ENCODE measurements at places on chromosomes 13 and 19.

GRCh38 chr19:31118986-31119385 lies 230.2 kb downstream of the TSHZ3 start:
- DNase-seq, result no peak

DNA sequence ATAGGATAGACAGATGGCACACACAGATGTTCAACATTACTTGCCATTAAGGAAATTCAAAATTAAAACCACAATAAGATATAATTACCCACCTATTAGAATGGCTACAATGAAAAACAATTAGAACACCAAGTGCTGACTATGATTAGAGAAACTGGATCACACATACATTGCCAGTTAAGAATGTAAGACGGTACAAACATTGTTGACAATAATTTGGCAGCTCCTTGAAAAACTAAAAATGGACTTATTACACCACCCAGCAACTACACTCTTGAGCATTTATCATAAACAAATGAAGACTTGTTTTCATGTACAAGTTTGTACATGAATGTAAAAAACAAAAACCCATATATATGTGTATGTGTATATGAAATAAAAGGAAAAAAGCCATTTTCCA lies 13.7 kb downstream of the ZNF461 start:
- no peak for DNase-seq

GRCh38 chr13:98842070-98842469 lies 89.6 kb upstream of the SLC15A1 start:
- no peak for DNase-seq

- no peak for DNase-seq
These were observed 165.5 kb downstream of the TBC1D4 start for GRCh38 chr13:75316427-75316826.

- DNase-seq, result no peak
These were observed 20.9 kb downstream of the POU2F2 start for GRCh38 chr19:42111384-42111783.

- no peak for DNase-seq
These were observed 5.4 kb downstream of the GATAD2A start for GRCh38 chr19:19410553-19411550.

GRCh38 chr19:3462991-3463713 lies 17.2 kb downstream of the SMIM24 start:
- DNase-seq, result no peak

GRCh38 chr13:101631395-101631794 lies 178.9 kb downstream of the ITGBL1 start:
- no peak for DNase-seq

- peak; percentile 58 for DNase-seq
These were observed 173.0 kb downstream of the OLFM4 start for GRCh38 chr13:53201454-53202225.

DNA sequence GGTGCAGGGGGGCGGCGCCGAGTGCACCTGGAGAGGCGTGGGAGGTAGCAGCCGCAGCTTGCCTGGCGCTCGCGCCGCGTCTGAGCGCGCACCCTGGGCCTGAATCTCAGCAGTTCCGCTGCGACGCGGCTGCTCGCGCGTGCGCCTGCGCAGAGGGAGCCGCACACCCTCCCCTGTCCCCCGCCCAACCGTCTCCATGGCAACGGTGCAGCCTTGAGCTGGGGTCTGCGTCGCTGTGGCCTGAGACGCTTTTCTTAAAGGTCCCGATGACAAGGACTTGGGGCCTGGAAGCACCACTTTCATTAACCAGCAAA lies at the start of gene PNMA8B:
TSS of gene PNMA8B (minus strand) at position 82 of the 314 bp plus-strand sequence. CDS start 402 bp downstream, outside the sequence.
- DNase-seq, result peak; percentile 95

- no peak for DNase-seq
These were observed 825.2 kb downstream of the SLITRK1 start for GRCh38 chr13:83057119-83057518.

DNA sequence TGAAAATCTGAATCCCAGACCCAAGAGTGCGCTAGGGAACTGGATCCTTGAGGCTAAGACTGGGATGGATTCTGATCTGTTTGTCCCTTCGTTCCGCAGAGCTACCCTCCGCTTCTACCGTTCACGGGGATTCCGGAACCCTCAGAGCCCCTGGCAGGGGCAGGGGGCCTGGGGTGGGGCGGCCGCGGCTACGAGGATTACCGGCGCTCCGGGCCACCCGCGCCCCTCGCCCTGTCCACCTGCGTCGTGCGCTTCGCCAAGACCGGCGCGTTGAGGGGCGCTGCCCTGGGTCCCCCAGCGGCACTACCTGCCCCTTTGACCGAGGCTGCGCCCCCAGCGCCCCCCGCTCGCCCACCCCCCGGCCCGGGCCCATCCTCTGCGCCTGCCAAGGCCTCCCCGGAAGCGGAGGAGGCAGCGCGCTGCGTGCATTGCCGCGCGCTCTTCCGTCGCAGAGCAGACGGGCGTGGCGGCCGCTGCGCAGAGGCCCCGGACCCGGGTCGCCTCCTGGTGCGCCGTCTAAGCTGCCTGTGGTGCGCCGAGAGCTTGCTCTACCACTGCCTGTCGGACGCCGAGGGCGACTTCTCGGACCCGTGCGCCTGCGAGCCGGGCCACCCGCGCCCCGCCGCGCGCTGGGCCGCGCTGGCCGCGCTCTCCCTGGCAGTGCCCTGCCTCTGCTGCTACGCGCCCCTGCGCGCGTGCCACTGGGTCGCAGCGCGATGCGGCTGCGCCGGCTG lies 7.1 kb downstream of the SPRED3 start:
- no peak for DNase-seq

DNA sequence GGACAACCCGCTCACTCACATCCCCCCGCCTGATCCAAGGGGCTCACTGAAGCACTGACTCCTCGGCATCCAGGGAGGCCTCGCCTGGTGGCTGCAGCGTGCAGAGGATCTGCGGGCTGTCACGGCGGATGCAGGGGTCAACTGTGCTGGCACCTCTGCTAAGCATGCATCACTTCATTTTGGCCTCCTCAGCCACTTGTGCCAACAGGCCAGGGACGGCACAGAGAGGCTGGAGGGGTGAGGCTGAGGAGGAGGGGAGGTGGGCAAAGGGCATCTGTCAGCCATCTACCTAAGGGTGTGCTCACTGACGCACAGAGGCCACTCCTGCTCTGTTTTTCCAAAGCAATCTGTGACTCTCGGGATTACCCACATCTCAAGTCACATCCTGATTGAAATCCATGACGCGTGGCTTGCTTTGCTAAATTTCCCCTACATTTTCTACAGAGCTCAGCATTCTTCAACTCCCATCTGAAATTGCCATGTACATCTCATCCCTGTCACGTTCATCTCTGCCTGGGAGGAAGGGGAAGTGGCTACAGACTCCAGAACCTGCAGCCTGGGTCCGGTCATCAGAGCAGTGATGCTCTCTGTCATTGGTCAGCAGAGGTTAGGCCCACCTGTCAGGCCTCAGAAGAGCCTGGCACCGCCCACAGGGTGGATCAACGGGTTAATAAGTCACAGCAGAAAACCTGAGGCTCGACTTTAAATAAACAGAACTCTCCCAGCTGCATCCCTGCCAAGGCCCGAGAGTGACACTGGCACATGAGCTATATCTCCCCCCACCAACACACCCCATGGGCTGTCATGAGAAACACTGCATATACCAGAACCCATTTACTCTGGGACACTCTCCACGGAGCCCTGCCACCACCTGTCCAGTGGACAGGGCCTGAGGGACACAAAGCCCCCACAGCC lies 17.6 kb downstream of the ELL start:
- no peak for DNase-seq

GRCh38 chr13:83819611-83820010 lies 62.7 kb downstream of the SLITRK1 start:
- DNase-seq, result no peak

DNA sequence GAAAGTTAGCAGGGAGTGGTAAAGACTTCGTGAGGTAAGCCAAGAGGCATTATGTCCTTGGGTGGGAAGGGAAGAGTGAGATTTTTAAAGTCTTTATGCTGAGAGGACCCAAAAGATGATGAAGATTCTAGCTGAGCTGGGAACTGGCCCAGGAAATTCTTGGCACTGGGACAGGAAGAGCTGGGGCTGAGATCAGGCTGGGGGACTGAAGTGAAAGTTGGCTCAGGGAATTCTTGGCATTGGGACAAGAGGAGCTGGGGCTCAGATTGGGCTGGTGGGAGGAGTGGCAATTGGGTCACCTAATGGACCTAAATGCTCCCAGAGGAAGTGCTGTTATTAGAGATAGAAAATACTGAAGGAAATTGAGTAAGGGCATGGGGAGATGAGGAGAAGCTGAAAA lies 8.8 kb downstream of the SCEL start:
- DNase-seq, result peak; percentile 71

GRCh38 chr13:82477436-82477835 lies 1404.8 kb downstream of the SLITRK1 start:
- DNase-seq, result no peak

DNA sequence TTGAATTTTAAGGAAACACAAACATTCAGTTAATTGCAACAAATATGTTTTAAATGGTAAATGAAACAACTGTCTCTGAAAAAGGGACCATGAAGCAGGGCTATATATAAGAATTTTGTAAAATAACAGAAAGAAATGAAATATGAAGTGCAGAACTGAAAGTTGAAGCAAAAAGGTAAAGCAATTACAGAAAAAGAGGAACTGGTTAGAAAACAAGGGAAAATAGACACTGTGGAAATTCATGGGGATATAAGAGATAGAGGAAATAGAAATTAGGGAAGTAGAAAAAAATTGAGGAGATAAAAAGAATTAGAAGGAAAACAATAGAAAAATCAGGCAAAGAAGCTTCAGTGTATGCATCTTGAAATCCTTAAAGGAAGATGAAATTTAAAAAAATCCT lies 40.0 kb upstream of the TDRD3 start:
- DNase-seq, result no peak

GRCh38 chr19:8221161-8221560 lies 12.0 kb downstream of the CERS4 start:
- no peak for DNase-seq

DNA sequence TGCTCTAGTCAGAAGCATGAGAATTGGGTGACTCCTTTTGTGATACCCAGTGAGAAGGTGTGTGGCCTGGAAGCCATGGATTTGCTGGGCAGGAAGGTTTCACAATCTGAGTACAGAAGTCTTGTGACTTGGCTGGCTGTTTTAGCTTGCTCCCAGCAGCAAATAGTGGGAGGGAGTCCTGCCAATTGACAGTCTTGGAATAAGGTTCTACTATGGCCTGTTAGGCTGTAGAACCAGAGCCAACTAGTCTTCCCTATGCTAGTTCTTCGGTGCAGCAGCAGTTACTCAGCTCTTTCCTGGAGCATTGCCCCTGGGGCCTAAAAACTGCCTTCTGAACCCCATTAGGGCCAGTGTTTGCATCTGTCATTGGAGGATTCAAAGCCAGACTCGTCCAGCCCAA lies 1935.4 kb upstream of the PCDH20 start:
- no peak for DNase-seq

DNA sequence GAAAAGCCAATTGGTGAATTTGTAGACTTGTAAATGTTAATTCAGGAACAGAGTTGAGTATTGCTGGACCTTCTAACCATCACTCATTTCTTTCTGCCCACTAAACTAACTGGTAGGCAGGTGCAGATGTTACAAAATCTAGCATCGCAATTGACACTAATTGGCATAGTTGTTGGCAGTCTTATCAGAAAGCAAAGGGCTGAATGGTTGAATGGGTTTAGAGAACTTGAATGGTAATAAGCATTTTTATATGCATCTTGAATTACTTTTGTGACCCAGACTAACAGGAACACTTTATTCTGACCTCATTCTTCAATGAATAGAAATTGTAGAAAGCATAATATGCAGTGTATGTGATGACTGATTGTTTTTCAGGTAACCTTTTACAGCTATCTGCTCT lies 189.1 kb downstream of the GGACT start:
- DNase-seq, result no peak

DNA sequence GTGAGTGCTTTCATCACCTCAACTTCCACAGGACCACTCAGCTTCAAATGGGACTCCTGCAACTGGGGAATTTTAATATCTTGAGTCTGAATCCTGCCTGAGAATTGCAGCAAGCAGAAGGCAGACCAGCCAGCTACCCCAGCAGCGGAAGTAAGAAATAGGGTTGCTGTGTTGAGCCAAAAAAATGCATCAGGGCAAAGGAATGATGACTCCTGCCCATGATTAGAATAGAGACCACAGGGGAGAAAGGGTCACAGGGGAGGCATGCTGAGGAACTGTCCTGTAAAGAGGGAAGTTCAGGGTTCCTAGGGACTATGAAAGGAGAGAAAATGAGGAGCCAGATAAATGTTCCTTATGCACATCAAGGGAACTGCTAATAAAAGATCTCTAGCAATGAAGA lies 370.2 kb downstream of the KCTD12 start:
- no peak for DNase-seq

DNA sequence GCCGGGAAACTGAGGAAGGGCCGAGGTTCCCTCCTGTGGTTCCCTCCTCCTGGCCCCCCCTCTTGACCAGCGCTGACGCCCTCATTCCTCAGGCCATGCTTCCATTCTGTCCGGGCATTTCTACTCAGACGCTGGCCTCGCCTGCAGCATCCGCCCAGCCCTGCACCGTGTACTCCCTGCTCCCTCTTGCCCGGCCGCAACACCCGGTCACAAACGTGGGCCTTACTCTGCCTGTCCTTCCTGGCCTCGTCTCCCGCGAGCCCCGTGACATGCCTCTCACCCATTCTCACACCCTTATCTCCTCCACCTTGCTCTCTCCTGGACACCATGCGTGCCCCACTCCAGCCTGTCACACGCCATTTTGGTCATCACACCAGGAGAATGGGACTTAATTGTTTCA lies 11.3 kb downstream of the HDGFL2 start:
- no peak for DNase-seq

DNA sequence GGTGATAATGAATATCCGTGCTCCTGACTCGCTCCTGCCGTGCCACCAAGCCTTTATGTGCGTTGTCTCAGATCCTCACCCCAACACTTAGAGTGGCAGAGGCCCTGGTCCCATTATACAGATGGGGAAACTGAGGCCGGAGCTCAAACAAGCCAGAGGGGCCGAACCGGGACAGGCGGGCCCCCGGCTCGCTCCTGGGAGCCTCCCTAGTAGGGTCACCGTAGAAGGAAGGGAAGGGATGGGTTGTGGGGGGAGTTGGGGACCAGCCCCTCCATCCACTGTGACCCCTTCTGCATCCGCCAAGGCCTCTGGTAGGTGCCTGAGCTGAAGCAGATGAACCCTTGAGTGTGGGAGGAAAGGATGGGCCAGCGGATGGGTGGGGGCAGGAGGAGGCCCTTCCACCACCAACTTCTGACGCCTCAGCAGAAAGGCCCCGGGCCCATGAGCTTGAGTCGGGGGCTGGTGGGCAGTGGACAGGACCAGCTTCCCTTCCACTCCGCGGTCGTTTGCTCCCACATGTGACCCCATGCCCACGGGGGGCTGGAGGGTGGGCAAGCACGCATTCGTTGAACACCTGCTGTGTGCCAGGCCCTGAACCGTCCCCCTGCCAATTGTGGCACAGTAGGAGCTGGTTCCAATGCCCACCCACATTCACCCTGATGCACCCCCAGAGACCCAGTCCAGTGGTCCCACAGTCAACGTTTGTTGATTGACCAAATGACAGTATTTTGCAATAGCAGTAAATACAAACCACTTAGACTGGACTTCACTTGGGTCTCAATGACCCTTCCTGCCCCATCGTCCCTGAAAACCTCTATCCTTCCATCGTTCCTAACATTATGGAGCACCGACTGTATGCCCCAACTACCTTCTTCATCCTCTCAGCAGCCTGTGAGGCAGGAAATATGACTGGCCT lies 24.2 kb upstream of the TCF3 start:
- no peak for DNase-seq

Measured in BE2C (cell line).